Karpas-422 (cell line): ENCODE measurements at places on chromosomes 4 and X. TPM values are rescaled to one million over a fixed set of nuclear protein-coding genes. Genes with fewer than 3 reads are reported as not detected.

GRCh38 chr4:90127223-90127705, at the start of gene CCSER1:
Gene CCSER1 (plus strand): TSS chr4:90127394.
- DNase-seq: no peak
- H3K4me3 ChIP-seq: no peak within 1 kb of the TSS
- H3K27me3 ChIP-seq: no peaks in the 10 kb centered on the region
- H3K4me1 ChIP-seq: peaks cover 10% of the 10 kb centered on the region
- no peaks in the 10 kb centered on the region for H3K36me3 ChIP-seq
- H3K27ac ChIP-seq: no peak within 1 kb of the TSS

DNA sequence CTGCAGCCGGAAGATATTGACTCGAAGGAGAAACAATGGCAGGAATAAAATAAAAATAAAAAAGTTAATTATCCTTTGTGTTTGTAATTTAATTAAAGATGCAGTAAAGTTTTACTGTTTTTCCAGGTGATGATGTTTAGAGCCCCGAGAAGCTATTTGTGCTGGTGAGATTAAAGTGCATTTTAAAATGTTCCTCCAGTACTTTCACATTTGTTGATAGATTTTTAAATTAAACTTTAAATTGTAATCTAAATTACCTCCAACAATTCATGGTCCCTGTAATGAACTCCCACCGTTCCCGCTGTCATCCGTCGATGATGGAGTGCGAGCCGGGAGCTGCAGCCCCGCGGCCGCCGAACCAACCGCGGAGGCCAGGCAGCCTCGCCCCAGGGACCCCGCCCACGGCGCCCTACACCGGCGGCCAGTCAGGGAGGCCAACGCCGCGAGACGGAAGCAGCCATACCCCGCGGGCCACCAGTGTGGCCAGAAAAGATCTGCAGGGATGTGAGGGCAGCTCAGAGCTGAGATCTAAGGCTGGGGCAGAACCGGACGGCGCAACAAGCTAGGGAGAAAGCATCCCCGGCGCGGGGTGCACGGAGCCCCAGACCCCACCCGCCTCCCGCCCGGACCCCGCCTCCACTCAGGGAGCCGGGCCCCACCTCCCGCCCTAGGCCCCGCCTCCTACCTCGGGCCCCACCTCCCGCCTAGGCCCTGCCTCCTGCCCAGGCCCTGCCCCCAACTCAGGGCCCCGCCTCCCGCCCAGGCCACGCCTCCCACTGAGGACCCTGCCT, 104.0 kb downstream of the FAM53A start:
- peaks cover 23% of the 10 kb centered on the region for H3K4me1 ChIP-seq
- no peaks in the 10 kb centered on the region for H3K27me3 ChIP-seq
- peak; percentile 90 for DNase-seq
- no peak overlapping the region for H3K27ac ChIP-seq

- no peak for DNase-seq
- no peak overlapping the region for H3K4me3 ChIP-seq
- H3K4me1 ChIP-seq: no peaks in the 10 kb centered on the region
- no peak overlapping the region for H3K27ac ChIP-seq
- H3K36me3 ChIP-seq: no peaks in the 10 kb centered on the region
Observed at GRCh38 chr4:180680305-180680704, 1562.9 kb upstream of the TENM3 start.

DNA sequence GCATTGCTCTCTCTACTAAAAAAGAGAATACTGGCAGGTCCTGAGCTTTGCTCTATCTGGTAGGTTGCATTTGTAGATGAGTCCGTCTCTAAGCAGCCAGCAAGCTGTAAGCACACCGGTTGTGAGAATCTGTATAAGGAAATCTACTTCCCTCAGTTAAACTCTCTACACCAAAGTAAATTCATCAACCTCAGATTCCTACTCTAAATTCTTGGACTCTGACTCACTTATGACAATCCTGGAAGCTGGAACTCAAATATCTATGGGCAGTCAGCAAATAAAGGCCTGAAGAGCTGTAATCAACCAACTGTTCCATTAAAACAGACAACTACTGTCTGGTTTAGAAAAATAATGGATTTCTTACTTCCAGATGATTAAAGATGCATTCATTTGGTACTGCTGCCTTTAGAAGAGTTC, 37.9 kb downstream of the FAT1 start:
- no peak overlapping the region for H3K27ac ChIP-seq
- no peaks in the 10 kb centered on the region for H3K4me1 ChIP-seq
- no peaks in the 10 kb centered on the region for H3K27me3 ChIP-seq
- no peak for DNase-seq
- no peaks in the 10 kb centered on the region for H3K36me3 ChIP-seq

- DNase-seq: no peak
- peaks cover 4% of the 10 kb centered on the region; the same call in 1 of the 2 replicates for H3K4me1 ChIP-seq
- no peak overlapping the region for H3K4me3 ChIP-seq
- no peaks in the 10 kb centered on the region for H3K36me3 ChIP-seq
- no peaks in the 10 kb centered on the region for H3K27me3 ChIP-seq
Observed at GRCh38 chr4:123300222-123301039, 96.2 kb upstream of the SPRY1 start.

DNA sequence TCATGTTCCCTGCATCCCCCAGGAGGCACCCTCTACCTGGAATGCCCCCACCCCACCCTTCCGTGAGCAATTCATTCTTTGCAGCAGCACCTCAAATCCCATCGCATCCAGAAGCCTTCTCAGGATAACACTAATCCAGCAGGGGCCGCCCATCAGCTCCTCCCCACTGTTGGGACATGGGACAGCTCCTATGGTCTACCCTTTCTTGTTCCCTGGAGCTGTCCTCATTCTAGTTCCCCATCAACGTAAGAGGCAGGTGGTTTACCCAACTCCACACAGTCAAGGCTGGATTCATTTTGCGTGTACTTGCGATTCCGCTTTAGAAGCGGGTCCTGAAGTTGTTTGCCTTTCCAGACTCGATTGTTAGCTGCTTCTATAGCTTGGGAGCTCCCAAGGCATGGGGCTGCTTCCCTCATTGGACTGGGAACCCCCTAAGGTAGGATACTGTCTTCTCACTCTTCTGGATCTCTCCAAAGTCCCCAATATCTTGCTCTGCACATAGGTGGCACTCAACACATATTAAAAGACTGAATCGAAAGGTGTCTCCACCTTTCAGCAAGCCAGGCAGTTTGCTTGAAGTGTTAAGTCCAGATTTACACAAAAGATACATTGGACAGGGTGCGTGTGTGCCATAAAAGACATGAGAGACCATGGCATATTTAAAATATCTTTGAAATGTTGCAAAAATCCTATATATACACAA, 942 bp upstream of the APLN start:
- H3K36me3 ChIP-seq: no peaks in the 10 kb centered on the region
- no peaks in the 10 kb centered on the region for H3K27me3 ChIP-seq
- peaks cover 11% of the 10 kb centered on the region for H3K4me1 ChIP-seq
- H3K27ac ChIP-seq: no peak overlapping the region

GRCh38 chr4:47791965-47792364, 45.9 kb downstream of the CORIN start:
- H3K27ac ChIP-seq: no peak overlapping the region
- H3K4me1 ChIP-seq: peaks cover 3% of the 10 kb centered on the region; the same call in 1 of the 2 replicates
- peak; percentile 45 for DNase-seq

DNA sequence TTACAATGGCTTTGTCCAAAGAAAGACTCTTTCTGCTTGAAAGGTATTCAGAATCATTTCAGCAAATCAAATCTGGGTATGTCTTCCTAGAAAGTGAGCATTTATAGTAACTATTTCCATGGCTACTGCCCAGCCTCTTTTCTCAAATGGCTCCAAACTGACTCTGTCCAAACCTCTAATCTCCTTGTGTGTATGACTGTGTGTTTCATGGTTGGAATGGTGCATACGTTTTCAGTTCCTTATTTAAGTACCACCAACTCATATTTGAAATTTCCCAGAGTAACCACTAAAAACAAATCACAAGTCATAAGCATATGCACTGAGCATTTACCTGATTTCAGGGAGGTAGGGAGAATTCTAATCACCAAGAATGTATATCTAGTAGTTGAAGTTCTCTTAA, 106.0 kb downstream of the TMEM144 start:
- no peaks in the 10 kb centered on the region for H3K27me3 ChIP-seq
- no peaks in the 10 kb centered on the region for H3K4me1 ChIP-seq
- no peak overlapping the region for H3K4me3 ChIP-seq
- DNase-seq: no peak
- no peak overlapping the region for H3K27ac ChIP-seq

GRCh38 chr4:148162991-148163390, 279.2 kb downstream of the NR3C2 start:
- H3K4me1 ChIP-seq: no peaks in the 10 kb centered on the region
- no peak overlapping the region for H3K4me3 ChIP-seq
- no peaks in the 10 kb centered on the region for H3K36me3 ChIP-seq
- no peak overlapping the region for H3K27ac ChIP-seq
- no peak for DNase-seq

DNA sequence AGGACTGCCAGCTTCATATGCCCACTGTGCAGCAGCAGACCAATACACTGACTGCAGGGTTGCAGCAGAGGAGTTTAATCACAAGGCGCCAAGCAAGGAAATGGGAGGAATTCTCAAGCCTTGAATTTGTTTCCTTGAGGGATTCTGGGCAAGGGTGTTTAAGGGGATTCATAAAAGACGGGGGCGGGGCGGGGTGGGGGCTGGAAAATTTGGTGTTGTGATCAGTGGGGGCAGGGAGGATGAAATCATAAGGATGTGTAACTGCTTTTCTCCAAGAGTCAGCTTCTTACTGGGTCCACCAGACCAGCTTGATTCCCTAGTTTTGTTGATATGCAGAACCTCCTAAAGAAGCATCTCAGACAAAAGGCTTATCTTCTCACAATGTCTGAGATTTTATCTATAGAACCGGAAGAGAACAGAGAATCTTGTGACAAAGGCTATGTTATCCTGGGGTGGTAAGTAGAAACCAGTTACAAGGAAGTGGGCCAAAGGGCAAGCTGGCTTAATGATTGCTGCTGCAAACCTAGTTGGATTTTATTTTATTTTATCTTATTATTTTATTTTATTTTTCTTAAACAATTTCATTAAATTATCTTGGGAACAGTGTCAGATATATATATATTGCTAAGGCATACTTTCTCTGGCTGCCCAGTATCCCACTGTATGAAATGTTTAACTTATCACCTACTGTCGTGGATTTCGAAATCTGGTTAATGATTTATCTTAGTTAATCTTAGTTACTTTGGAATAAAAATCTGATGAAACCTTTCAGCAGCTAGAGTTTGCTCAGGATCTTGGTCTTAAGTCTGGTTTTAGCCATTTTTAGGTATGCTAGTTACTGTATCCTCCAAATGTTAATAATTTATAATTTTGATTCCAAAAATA, 276.4 kb downstream of the RPA4 start:
- H3K27me3 ChIP-seq: no peaks in the 10 kb centered on the region
- H3K4me1 ChIP-seq: no peaks in the 10 kb centered on the region
- H3K36me3 ChIP-seq: no peaks in the 10 kb centered on the region
- DNase-seq: no peak
- H3K4me3 ChIP-seq: no peak overlapping the region
- no peak overlapping the region for H3K27ac ChIP-seq

DNA sequence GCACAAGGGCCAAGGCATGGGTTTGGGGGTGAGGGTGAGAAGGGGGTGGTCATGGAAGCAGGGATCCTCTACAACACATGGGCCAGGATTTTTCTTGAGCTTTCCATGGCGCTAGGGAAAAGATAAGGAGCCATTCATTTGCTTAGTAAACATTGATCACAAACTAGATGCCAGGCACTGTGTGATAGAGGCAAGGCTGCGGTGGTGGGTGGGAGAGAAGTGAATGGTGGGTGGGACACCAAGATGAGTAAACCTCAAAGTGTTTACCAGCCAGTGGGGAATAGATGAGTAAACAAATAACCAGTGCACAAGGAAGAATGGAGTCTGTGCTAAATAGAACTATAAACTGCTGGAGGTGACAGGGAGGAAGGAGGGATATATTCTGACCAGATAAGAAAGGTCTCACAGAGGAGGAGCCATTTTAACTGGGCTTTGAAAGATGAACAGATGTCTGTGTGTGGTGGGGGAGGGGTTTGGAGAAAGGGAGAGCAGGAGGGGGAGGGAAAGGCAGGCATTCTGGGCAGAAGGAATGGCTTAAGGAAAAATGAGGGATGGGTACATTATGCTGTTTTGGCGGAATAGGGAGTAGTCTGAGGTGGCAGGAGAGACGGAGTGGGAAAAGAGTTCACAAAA, 48.0 kb upstream of the LAS1L start:
- H3K4me1 ChIP-seq: no peaks in the 10 kb centered on the region
- DNase-seq: no peak
- no peaks in the 10 kb centered on the region for H3K27me3 ChIP-seq
- no peaks in the 10 kb centered on the region for H3K36me3 ChIP-seq

- H3K4me3 ChIP-seq: no peak overlapping the region
- DNase-seq: no peak
- H3K4me1 ChIP-seq: no peaks in the 10 kb centered on the region
- no peaks in the 10 kb centered on the region for H3K27me3 ChIP-seq
Observed at GRCh38 chr4:141497627-141498026, 138.8 kb upstream of the IL15 start.

- DNase-seq: no peak
- no peak overlapping the region for H3K27ac ChIP-seq
- H3K27me3 ChIP-seq: no peaks in the 10 kb centered on the region
- H3K4me1 ChIP-seq: no peaks in the 10 kb centered on the region
Observed at GRCh38 chr4:124318292-124318691, 394.2 kb downstream of the ANKRD50 start.

- H3K4me3 ChIP-seq: no peak overlapping the region
- no peak for DNase-seq
- H3K36me3 ChIP-seq: no peaks in the 10 kb centered on the region
- H3K4me1 ChIP-seq: peaks cover 22% of the 10 kb centered on the region
- H3K27ac ChIP-seq: no peak overlapping the region
Observed at GRCh38 chr4:82708982-82709381, 89.6 kb downstream of the SCD5 start.

- H3K4me3 ChIP-seq: no peak overlapping the region
- no peak for DNase-seq
- no peaks in the 10 kb centered on the region for H3K36me3 ChIP-seq
- H3K27me3 ChIP-seq: no peaks in the 10 kb centered on the region
- H3K4me1 ChIP-seq: no peaks in the 10 kb centered on the region
Observed at GRCh38 chr4:25108556-25108955, 51.7 kb downstream of the SEPSECS start.

- H3K4me3 ChIP-seq: no peak overlapping the region
- no peak overlapping the region for H3K27ac ChIP-seq
- DNase-seq: peak; percentile 75
- H3K27me3 ChIP-seq: no peaks in the 10 kb centered on the region
Observed at GRCh38 chr4:189124149-189124758, 816.4 kb upstream of the FRG1 start.

DNA sequence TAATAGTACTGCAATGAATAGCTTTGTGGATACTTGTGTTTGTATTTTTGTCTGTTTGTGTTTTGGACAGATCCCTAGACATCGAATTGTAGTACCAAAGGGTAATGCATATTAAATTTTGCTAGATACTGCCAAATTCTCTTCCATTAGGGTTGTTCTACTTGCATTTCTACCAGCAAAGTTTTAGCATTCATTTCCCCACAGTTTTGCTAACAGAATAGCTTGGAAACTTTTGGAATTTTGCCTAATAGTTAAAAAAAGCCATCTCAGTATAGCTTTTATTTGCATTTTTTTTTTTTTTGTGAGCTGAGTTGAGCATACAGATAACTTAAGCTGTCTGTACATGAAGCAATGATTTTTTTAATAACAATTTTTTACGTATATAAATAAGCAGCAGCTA, 1084.9 kb downstream of the ADGRL3 start:
- H3K36me3 ChIP-seq: no peaks in the 10 kb centered on the region
- no peak for DNase-seq
- no peak overlapping the region for H3K4me3 ChIP-seq
- no peak overlapping the region for H3K27ac ChIP-seq

TLR2 gene
- not detected in 2 replicates for total RNA-seq

UGT2B10 gene
- total RNA-seq: not detected in 2 replicates

NAP1L3 gene
- not detected in 2 replicates for total RNA-seq

PNMA5 gene
- not detected in 2 replicates for total RNA-seq

PRAF2 gene
- total RNA-seq: 0.34 and 2.5 TPM in 2 replicates
